Mesothelial cell of epicardium (in vitro differentiated cells): ENCODE measurements at places on chromosomes 1 and 21. TPM values are rescaled to one million over a fixed set of nuclear protein-coding genes. Genes with fewer than 3 reads are reported as not detected.
A peak's percentile ranks its signal among the peaks of the same experiment; 100 is the strongest.

The ERG gene
- 2.5 to 3.1 TPM (median 3.0 TPM) in 3 replicates for total RNA-seq

The C8B gene
- total RNA-seq = not detected in 3 replicates

The PPIAL4G gene
- 0.13 TPM in 1 of 3 replicates, not detected in the others for total RNA-seq

The CSF3R gene
- 2.5 to 4.0 TPM (median 2.8 TPM) in 3 replicates for total RNA-seq

The IGSF9 gene
- 75.8 to 77.5 TPM (median 76.9 TPM) in 3 replicates for total RNA-seq

The ZCCHC17 gene
- total RNA-seq = 25.3 to 27.1 TPM (median 26.6 TPM) in 3 replicates

The CRYAA gene
- total RNA-seq = not detected in 3 replicates

The NPHS2 gene
- total RNA-seq = not detected in 3 replicates

The PIGK gene
- 13.6 to 16.8 TPM (median 15.6 TPM) in 3 replicates for total RNA-seq

The KRTAP12-3 gene
- total RNA-seq = not detected in 3 replicates

The CFAP74 gene
- total RNA-seq = 0.16 to 0.42 TPM (median 0.18 TPM) in 3 replicates

The FBLIM1 gene
- total RNA-seq = 101 to 103 TPM (median 101 TPM) in 3 replicates

The C1orf115 gene
- total RNA-seq = 1.4 to 1.8 TPM (median 1.7 TPM) in 3 replicates

DNA sequence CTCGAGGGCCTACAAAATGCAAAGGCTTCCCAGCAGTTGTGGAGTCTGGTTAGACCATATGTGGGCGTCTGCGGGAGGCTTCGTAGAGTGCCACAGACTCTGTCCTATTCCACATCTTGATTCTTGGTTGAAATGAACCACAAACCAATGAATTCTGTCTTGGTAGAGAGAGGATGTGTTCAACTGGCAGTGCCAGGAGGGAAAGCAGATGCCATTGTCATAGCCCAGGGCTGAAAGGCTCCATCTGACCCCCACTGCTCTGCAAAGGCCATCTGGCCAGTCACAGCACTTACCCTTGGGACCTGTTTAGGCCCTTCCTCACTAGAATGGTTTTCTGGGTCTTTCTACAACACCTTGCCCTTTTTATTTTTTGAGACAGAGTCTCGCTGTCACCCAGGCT is 22.1 kb downstream of the ACOT11 start:
- peaks cover 21% of the 10 kb centered on the region for H3K4me1 ChIP-seq
- H3K36me3 ChIP-seq = no peaks in the 10 kb centered on the region
- DNase-seq = no peak
- no peak overlapping the region for H3K4me3 ChIP-seq

DNA sequence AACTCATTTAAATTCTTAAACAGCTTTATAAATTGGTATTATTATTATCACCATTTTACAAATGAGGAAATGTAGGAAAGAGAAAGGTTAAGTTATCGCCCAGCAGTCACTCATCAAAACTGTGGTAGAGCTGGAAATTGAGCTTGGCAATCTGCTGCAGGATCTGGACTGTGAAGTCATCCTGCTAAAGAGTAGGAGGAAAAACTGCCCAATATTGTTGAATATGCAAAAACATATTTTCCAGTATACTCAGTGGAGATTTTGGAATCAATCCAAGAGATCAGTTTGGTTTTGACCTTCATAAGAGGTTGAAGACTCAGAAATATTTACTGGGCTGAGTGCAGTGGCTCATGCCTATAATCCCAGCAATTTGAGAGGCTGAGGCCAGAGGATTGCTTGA is 16.9 kb upstream of the RC3H1 start:
- H3K27me3 ChIP-seq = no peaks in the 10 kb centered on the region
- no peaks in the 10 kb centered on the region for H3K36me3 ChIP-seq
- no peak overlapping the region for H3K4me3 ChIP-seq
- H3K27ac ChIP-seq = no peak overlapping the region

DNA sequence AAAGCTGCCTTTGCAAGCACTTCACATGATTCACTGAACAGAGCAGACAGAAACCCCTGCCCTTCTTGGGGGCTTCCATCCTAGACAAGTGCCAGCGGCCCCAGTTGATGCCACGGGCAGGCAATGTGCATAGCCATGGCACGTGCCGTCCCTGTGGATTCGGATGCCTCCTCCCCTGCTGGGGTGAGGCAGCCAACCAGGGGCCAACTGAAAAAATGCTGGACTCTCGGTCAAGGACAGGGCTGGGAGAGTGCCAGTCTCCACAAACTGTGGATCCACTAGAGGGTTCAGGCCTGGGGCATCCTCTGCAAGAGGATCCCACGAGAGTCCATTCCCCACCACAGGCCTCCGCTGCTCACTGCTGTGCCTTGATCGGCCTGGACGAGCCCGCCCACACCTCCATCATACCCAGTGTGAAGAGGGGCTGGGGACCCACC is 3.8 kb downstream of the JMJD4 start:
- no peak overlapping the region for H3K27ac ChIP-seq
- H3K36me3 ChIP-seq = no peaks in the 10 kb centered on the region
- H3K4me1 ChIP-seq = peaks cover 38% of the 10 kb centered on the region
- no peak overlapping the region for H3K4me3 ChIP-seq
- H3K27me3 ChIP-seq = no peaks in the 10 kb centered on the region

- peaks cover 47% of the 10 kb centered on the region for H3K27me3 ChIP-seq
- no peak overlapping the region for H3K4me3 ChIP-seq
- DNase-seq = no peak
Observed at GRCh38 chr1:3922851-3923250, 22.8 kb upstream of the C1orf174 start.

DNA sequence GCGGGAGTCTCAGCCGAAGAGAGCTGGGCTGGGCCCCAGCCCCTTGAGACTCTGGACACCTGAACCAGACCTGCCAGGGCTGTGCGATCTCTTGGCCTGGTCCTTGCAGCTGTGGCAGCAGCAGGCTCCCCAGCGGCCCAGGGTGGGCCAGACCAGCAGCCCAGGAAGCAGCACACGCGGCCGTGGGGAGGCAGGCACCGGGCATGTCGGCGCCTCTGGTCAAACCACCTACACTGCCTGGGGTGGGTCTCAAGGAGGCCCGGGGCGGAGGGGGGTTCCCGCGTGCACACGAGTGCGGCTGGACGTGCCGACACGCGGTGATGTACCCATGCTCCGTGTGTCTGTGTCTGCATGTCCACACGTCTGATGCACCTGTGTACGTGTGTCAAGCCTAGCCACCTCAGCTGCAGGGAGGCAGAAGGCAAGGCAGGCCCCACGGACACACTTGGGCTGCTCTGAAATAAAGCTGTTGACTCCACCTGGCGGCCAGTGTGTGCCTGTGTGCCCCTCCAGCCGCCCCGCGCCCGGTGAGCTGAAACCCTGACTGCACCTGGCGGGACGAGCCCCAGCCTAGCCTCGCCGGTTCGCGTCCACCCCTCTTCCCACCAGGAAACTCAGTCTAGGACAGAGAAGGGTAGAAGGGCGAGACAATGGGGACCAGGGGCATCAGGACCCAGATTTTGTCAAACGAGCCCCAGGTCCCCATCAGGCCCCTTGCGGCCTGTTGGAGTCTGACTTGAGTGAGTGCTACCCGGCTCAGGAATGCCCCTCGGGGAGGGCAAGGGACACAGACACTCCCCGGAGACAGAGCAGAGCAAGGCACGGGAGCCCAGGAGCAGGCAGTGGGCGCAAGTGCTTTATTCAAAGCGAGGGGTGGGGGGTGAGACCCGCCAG is 11.6 kb downstream of the SCNN1D start:
- H3K4me1 ChIP-seq = peaks cover 7% of the 10 kb centered on the region
- no peak overlapping the region for H3K27ac ChIP-seq
- H3K27me3 ChIP-seq = peaks cover 2% of the 10 kb centered on the region
- no peak for DNase-seq
- no peaks in the 10 kb centered on the region for H3K36me3 ChIP-seq
- no peak overlapping the region for H3K4me3 ChIP-seq

DNA sequence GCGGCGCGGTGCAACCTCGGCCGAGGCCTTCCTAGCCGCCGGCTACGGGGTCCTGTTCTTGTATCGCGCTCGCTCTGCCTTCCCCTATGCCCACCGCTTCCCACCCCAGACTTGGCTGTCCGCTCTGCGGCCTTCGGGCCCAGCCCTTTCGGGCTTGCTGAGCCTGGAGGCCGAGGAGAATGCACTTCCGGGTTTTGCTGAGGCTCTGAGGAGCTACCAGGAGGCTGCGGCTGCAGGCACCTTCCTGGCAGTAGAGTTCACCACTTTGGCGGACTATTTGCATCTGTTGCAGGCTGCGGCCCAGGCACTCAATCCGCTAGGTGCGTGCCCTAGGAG is 379 bp downstream of the PPCS start:
- peak overlapping the region; percentile 98 for H3K27ac ChIP-seq
- H3K4me3 ChIP-seq = peak overlapping the region; percentile 96
- H3K4me1 ChIP-seq = peaks cover 20% of the 10 kb centered on the region

GRCh38 chr1:186295980-186296379 is 79.1 kb downstream of the TPR start:
- DNase-seq = no peak
- H3K36me3 ChIP-seq = no peaks in the 10 kb centered on the region
- peaks cover 7% of the 10 kb centered on the region for H3K27me3 ChIP-seq

DNA sequence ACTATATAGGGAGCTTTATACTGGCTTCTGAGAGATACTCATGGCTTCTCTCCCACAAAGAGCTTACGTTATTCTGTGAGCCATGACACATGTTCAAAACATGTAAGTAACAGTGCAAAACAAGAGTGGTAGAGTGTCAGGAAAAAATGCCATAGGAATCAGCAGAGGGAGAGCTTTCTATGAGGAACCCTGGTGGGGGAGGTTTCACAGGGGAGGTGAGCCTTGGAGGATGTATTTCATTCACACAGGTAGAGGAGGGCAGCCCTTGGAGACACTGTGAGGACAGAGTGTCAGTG is 72.7 kb upstream of the LYST start:
- H3K4me1 ChIP-seq = no peaks in the 10 kb centered on the region
- DNase-seq = no peak
- no peak overlapping the region for H3K27ac ChIP-seq
- no peaks in the 10 kb centered on the region for H3K27me3 ChIP-seq
- no peaks in the 10 kb centered on the region for H3K36me3 ChIP-seq

DNA sequence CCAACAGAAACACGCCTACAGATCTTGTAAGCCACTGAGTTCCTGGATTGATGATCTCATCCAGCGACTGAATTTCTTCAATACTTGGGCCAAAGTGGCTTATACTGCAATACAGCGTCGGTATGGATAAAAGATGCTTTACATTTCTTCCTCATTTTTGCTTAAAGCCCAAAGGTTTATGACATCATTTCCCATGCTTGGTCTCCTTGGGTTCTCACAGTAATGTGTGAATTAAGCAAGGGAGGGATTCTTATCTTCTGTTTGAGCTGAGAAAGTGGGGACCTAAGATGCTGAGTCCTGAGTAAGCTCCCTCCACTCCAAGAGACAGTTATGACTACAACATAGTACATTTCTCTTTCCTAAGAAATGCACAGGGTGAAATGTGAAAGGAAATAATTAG is 39.5 kb downstream of the LBR start:
- H3K4me1 ChIP-seq = no peaks in the 10 kb centered on the region
- no peak for DNase-seq
- no peak overlapping the region for H3K27ac ChIP-seq
- no peak overlapping the region for H3K4me3 ChIP-seq
- H3K27me3 ChIP-seq = no peaks in the 10 kb centered on the region

DNA sequence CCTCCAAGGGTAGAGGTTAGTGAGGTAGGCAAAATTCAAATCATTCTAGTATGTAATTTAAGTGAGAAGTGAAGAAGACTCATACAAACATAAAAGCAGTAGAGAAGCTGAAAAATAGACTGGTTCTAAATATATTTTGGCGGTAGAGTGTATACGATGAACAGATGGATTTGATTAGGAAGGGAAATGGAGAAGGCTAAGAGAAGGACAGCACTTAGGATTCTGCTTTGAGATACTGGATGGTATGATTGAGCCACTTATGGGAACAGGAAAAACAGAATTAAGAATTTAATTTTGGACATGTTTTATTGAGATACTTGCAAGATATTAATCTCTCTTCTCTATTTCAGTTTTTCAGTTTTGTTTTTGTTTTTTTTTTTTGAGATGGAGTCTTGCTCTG is 60.1 kb downstream of the EPB41 start:
- no peak for DNase-seq
- no peak overlapping the region for H3K4me3 ChIP-seq
- no peaks in the 10 kb centered on the region for H3K36me3 ChIP-seq
- peak overlapping the region; percentile 78 for H3K27ac ChIP-seq
- H3K27me3 ChIP-seq = no peaks in the 10 kb centered on the region

GRCh38 chr1:185367218-185367617 is 50.2 kb upstream of the IVNS1ABP start:
- peaks cover 5% of the 10 kb centered on the region for H3K36me3 ChIP-seq
- no peaks in the 10 kb centered on the region for H3K27me3 ChIP-seq
- H3K4me1 ChIP-seq = peaks cover 19% of the 10 kb centered on the region
- no peak for DNase-seq
- no peak overlapping the region for H3K27ac ChIP-seq
- H3K4me3 ChIP-seq = no peak overlapping the region

- no peak for DNase-seq
- H3K36me3 ChIP-seq = no peaks in the 10 kb centered on the region
- H3K4me3 ChIP-seq = no peak overlapping the region
- peaks cover 21% of the 10 kb centered on the region for H3K27me3 ChIP-seq
- H3K4me1 ChIP-seq = no peaks in the 10 kb centered on the region
Observed at GRCh38 chr1:154456631-154457030, 45.4 kb upstream of the TDRD10 start.

GRCh38 chr1:201358596-201358995 is 18.9 kb downstream of the TNNT2 start:
- H3K27me3 ChIP-seq = no peaks in the 10 kb centered on the region
- H3K27ac ChIP-seq = no peak overlapping the region
- H3K4me1 ChIP-seq = peaks cover 11% of the 10 kb centered on the region
- no peak overlapping the region for H3K4me3 ChIP-seq
- DNase-seq = no peak
- H3K36me3 ChIP-seq = no peaks in the 10 kb centered on the region

GRCh38 chr1:19858893-19859292 is 23.3 kb upstream of the OTUD3 start:
- no peak overlapping the region for H3K4me3 ChIP-seq
- H3K27me3 ChIP-seq = peaks cover 9% of the 10 kb centered on the region
- H3K36me3 ChIP-seq = peaks cover 2% of the 10 kb centered on the region
- no peak for DNase-seq

GRCh38 chr1:192442736-192443135 is 125.9 kb downstream of the RGS21 start:
- H3K4me3 ChIP-seq = no peak overlapping the region
- DNase-seq = no peak

- peaks cover 18% of the 10 kb centered on the region for H3K36me3 ChIP-seq
- H3K27me3 ChIP-seq = no peaks in the 10 kb centered on the region
- no peak for DNase-seq
- no peak overlapping the region for H3K4me3 ChIP-seq
Observed at GRCh38 chr1:9361630-9362260, 69.1 kb downstream of the SPSB1 start.

DNA sequence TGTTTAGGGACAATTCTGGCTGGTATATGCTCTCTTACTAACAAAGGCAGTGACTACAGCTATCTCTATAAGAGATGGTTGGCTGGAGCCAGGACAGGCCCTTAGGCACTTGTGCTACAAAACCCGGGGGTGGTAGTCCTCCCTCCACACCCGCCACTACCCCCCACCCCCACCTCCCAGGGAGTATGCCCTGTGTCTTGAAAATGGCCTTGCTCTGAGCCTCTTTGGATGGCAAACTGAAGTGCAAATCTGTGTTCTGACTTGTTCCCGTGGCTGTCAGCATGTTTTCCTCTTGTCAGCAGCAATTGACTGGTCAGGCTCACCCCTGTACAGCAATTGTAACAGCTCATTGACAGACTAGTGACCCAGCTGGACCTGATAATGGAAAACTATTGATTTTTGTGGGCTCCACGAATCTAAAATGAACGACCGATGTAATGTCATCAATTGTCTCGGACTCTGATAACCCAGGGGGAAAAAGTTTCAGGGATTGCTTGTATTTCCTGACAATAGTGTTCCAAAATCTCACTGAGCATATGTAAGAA is 139.4 kb upstream of the BARHL2 start:
- peaks cover 22% of the 10 kb centered on the region for H3K27me3 ChIP-seq
- H3K36me3 ChIP-seq = no peaks in the 10 kb centered on the region
- H3K4me3 ChIP-seq = no peak overlapping the region
- H3K4me1 ChIP-seq = peaks cover 7% of the 10 kb centered on the region
- no peak overlapping the region for H3K27ac ChIP-seq

- H3K27me3 ChIP-seq = no peaks in the 10 kb centered on the region
- H3K4me3 ChIP-seq = no peak overlapping the region
- peaks cover 63% of the 10 kb centered on the region for H3K4me1 ChIP-seq
Observed at GRCh38 chr1:27007909-27008582, 4.6 kb downstream of the TENT5B start.
